ENCODE measurements at places on chromosomes 5 and 9.
A peak's percentile ranks its signal among the peaks of the same experiment; 100 is the strongest.

- DNase-seq: peak; percentile 95
Observed at GRCh38 chr5:78359831-78360673, at the start of gene SCAMP1. Gene SCAMP1 (plus strand): TSS chr5:78360617. CDS start chr5:78360672, 55 bp downstream.

- no peak for DNase-seq
Observed at GRCh38 chr9:120183615-120184014, 396.4 kb downstream of the CDK5RAP2 start.

- no peak for DNase-seq
Observed at GRCh38 chr5:127550652-127551409, 33.4 kb downstream of the PRRC1 start.

GRCh38 chr9:126658201-126658825, 44.6 kb downstream of the LMX1B start:
- DNase-seq: no peak

DNA sequence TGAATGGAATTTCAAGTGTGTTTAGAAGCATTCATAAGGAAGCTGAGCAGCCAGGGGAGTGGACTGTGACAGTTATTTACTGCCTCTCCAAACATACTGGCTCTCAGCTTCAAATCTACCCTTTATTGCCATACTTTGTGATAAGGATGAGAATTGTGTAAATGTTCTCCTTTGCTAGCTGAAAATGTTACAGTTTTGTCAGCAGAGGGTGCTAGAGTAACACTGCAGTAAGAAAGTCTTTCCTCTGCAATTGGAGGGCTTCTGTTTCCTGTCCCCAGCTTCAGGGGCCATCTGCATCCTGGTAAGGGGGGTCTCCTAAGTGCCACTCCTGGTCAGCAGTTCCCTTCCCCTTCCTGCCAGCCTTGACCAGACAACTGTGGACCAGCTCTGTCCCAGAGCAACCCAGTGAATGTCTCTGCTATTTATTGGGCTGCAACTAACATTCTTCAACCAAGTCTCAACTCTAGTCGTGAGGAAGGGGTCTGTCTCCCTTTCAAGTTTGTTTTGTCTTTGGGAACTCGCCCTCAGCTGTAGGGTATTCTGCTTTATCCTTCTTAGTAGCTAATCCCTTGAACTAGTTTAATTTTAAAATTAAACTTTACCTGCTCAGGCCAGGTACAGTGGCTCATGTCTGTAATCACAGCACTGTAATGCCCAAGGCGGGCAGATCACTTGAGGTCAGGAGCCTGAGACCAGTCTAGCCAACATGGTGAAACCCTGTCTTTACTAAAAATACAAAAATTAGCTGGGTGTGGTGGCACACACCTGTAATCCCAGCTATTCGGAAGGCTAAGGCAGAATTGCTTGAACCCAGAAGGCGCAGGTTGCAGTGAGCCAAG, 45.3 kb downstream of the RAPGEF6 start:
- DNase-seq: peak; percentile 69

DNA sequence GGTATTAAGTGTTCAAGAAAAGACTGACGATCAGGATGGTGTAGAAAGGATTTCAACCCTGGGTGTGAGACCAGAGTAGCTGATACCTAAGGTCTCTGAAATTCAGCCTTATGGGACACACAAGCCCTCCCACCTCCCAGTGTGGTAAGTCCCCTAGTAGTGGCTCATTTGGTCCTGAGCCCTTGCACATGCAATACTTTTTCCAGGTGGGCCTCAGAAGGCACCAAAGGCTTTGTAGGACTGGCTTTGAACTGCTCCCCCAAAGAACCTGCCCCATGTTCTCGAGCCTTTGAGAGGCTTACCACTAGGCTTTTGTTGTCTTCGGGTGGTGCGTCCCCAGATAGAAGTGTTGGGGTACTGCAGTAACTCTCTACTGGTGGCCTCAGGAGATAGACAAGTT, 803 bp downstream of the GARIN3 start:
- no peak for DNase-seq

DNA sequence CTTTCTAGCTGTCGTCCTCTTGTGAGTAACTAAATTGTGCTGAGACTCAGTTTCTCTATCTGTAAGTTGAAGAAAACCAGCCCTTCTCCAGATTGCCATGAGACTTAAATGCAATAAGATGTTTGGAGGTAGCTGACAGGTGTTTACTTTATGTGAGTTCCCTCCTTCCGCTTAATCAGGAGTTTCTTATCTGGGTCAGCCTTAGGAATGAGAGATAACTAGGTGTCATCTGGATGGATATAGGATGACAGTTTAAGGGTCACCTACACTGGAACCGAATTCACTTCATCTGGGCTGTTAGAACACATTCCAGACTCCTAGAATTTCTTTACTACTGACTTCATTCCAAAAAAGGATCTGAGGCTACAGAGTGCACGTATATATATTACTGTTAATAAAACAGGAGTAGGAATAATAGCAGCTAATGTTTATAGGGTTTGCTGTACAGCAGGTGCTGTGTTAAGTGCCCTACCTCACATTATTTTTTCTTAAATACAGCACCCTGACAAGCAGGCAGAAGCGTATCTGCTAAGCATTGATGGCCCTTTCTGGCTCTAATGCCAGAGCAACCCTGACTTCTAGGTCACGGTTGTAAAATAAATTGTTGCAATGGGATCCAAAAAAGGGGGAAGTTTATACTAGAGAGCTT, 30.0 kb upstream of the CPEB4 start:
- no peak for DNase-seq

DNA sequence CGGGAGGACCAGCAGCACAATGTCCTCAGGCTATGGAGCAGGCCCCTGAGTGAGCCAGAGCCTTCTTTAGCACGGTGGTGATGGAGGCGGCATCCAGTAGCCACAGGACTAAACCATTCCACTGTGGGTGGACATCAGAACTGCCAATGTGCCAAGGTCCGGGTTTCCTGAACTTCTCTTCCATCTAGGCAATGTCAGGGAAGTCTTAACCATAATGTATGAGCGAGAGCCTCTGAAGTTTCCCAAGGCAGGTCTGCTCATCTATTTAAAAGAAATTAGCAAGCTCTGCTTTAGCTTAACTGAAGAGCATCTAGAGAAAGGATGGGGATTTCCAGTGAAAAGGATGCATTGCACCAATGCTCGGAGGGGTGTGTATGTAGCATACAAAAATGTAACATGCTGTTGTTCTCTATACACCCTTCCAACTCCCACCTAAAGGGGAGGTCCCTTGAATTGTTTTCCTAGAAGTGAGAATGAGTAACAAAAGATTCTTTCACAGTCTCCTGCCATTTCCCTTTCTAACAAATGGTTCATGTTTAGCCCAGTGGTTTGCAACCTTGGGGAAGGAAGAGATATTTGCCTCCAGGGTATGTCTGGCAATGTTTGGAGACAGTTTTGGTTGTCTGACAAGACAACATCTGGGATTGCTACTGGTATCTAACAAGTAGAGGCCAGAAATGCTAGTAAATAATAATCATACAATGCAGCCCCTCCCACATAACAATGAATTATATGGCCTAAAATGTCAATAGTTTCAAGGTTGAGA, 6.1 kb upstream of the RXFP3 start:
- no peak for DNase-seq

- no peak for DNase-seq
Observed at GRCh38 chr5:41878173-41878572, 7.9 kb upstream of the OXCT1 start.

DNA sequence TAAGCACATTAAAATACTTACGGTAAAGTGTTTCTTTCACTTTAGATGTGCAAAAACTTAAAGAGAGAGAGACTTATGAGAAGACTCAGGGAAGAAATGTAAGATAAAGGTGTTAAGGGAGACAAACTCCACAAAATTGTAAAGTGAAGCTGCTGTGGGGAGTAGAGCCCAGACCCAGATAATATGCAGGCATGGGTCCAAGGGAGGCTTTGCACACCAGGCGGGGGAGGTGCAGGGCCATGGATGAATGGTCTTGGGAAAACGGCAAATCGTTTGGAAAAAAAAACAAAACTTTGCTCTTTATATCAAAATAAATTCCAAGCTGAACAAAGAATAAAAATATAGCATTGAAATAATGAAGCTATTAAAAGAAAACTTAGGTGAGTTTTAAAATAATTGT, 9.1 kb downstream of the SYK start:
- DNase-seq: no peak

- DNase-seq: no peak
Observed at GRCh38 chr5:135714126-135714894, 120.2 kb upstream of the SLC25A48 start.

GRCh38 chr9:117293206-117294114, 121.4 kb downstream of the ASTN2 start:
- DNase-seq: no peak

DNA sequence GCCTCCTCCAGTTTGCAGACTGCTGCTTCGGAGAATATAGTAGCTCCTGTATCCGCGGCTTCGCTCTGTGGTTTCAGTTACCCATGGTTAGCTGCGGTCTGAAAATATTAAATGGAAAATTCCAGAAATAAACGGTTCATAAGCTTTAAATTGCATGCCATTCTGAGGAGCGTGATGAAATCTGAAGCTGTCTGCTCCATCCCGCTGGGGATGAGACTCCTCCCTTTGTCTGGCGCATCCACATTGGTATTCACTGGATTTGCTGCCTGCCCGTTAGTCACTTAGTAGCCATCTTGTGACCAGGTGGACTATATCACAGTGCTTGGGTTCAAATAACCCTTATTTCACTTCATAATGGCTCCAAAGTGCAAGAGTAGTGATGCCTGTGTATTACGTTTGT, 36.3 kb downstream of the MSX2 start:
- DNase-seq: no peak

DNA sequence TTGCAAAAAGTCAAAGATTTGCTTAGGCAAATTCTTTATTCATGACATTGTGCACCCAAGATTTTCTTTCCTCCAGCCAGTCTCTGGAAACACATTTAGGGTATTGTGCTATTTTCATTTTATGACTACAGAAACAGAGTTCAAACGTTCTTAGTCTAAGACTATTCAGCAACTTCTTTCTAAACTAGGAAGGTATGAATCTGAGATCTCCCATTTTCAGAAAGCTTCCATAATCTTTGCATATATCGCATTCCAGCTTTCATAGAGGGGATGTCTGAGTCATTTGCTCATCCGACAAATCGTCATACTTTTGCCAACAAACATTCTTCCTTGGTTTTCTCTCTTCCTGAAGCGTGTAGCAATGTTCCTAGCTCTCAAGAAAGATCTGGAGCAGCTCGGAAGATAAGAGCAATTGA, 1.6 kb upstream of the PAPPA start:
- no peak for DNase-seq

- peak; percentile 45 for DNase-seq
Observed at GRCh38 chr5:32713361-32713769, 2.2 kb downstream of the NPR3 start.

- no peak for DNase-seq
Observed at GRCh38 chr5:35876454-35876853, 19.8 kb downstream of the IL7R start.

- no peak for DNase-seq
Observed at GRCh38 chr5:120454094-120454798, 9.9 kb upstream of the PRR16 start.

DNA sequence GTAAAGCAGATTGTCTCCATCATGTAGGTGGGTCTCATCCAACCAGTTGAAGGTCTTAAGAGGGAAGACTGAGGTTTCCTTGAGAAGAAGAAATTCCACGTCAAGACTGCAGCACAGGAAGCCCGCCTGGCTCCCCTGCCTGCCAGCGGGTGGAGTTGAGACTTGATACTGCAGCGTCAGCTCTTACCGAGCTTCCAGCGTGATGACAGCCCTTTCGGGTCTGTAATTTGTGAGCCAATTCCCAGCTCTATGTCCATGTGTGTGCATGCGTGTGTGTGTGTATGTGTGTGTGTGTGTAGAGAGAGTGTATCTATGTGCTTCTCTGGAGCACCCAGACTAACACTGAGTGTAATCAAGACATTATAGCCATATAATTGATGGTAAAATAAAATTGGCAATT, 379.7 kb upstream of the IRX2 start:
- no peak for DNase-seq

GRCh38 chr5:139043157-139043905, 154.8 kb downstream of the SIL1 start:
- DNase-seq: no peak

- DNase-seq: no peak
Observed at GRCh38 chr9:121380846-121381245, 10.8 kb upstream of the STOM start.

GRCh38 chr9:86575137-86575536, 220.9 kb upstream of the TUT7 start:
- no peak for DNase-seq
